ENCODE measurements at places on chromosomes 5 and 9. TPM values are rescaled to one million over a fixed set of nuclear protein-coding genes. Genes with fewer than 3 reads are reported as not detected.

- no peak for DNase-seq
Observed at GRCh38 chr9:81410201-81410600, 279.1 kb downstream of the TLE1 start.

- DNase-seq, result no peak
Observed at GRCh38 chr9:14298601-14299022, 15.3 kb downstream of the NFIB start.

C9orf153 gene
- 0.22 TPM for polyA plus RNA-seq

MORN5 gene
- not detected for polyA plus RNA-seq

- DNase-seq, result no peak
Observed at GRCh38 chr5:62256161-62257019, 49.6 kb upstream of the KIF2A start.
